Muscle of back (tissue), 13 donors: ENCODE measurements at places on chromosomes 1 and 21.

- DNase-seq: no peak
Observed at GRCh38 chr1:90346757-90347156, 351.8 kb downstream of the ZNF326 start.

- no peak for DNase-seq
Observed at GRCh38 chr21:31408301-31409088, 64.4 kb upstream of the TIAM1 start.

DNA sequence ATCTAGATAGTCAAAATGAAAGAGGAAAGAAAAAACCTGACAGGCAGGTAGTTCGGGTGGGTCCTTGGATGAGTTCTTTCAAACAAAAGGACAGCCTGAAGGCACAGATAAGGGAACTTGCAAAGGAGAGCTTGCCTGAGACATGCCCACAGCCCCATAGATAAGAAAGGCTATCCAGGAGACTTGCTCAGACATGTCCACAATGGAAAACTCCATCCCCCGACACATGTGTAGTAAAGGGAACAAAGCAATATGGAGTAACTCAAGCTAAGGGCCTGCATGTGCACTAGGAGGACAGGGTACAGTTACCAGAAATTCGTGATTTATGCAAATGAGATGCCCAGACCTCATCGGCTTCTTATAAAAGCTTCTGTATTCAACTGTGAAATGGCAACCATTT, 281.5 kb downstream of the NEGR1 start:
- DNase-seq: no peak

- no peak for DNase-seq
Observed at GRCh38 chr1:234598974-234599616, 10.9 kb downstream of the IRF2BP2 start.

- peak; percentile 84 for DNase-seq
Observed at GRCh38 chr1:26275580-26276431, 4.1 kb upstream of the SH3BGRL3 start.

DNA sequence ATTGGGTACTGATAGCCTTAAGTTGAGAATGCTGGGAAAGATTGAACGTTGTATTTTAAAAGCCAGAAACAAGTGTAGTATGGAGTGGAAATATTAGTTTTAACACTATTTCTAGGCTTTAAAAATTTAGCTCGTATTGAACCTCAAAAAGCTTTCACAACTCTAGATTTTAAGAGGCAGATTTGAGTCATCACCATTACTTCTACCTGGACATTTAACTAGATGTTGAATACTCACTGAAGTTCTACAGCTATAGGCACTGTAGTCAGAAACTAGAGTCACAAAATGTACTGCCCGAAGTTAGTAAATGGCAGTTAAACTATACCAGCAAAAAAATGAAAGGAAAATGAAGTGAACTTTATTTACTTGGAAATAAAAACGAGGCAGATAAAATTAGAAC, 96.5 kb downstream of the NEK7 start:
- DNase-seq: no peak

DNA sequence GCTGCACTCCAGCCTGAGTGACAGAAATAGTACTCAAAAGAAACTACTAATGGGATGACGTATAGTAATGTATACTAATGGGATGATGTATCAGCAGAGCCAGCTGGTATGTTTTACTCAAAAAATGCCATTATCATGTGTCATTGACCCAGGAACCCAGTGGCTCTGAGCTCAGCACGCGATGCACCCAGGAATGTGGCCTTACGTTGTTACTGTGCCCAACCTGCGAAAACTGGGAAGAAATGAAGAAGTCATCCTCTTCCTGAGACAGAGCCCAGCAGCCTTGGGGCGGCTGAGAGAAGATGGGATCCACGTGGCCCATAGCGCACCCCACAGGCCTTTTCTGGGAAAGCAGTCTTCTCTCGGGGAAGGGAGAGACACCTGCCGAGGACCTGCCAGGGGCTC, 8.8 kb downstream of the UBE2J2 start:
- no peak for DNase-seq

GRCh38 chr1:29586991-29587745, 350.8 kb downstream of the PTPRU start:
- DNase-seq: no peak

- no peak for DNase-seq
Observed at GRCh38 chr21:26115305-26115704, 55.3 kb downstream of the APP start.

DNA sequence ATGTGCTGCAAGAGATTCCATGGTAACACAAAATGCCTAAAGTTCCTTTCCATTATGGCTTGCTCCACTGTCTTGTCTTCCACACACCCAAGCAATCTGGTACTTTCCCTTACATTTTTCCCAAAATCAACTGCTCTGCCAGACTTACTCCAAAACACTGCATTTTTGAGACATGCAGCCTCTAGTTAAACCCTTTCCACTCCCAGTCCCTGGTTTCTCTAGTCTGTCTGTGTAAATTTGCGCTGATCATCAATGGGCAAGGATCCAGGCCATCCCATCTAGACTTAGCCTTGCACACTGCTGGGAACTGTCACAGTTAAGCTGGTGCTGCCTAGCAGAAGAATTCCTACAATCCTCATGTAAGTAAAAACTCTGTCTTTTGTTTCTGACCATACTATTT, 47.8 kb downstream of the DAB1 start:
- peak; percentile 12 for DNase-seq

DNA sequence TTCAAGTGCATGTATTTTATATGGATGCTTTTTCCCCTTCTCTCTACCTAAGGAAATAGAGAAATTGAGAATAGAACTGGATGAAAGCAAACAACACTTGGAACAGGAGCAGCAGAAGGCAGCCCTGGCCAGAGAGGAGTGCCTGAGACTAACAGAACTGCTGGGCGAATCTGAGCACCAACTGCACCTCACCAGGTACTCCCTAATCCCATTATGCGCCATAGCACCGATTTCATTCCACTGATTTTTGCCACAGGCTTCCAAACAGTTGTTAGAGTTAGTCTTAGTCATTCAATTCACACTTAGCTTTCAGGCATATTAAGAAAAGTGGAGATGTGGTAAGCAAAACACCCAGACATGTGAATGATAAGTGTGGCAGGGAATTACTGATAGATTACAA, 122.8 kb downstream of the SDCCAG8 start:
- DNase-seq: no peak

GRCh38 chr1:42904434-42904833, 54.2 kb downstream of the SLC2A1 start:
- no peak for DNase-seq

DNA sequence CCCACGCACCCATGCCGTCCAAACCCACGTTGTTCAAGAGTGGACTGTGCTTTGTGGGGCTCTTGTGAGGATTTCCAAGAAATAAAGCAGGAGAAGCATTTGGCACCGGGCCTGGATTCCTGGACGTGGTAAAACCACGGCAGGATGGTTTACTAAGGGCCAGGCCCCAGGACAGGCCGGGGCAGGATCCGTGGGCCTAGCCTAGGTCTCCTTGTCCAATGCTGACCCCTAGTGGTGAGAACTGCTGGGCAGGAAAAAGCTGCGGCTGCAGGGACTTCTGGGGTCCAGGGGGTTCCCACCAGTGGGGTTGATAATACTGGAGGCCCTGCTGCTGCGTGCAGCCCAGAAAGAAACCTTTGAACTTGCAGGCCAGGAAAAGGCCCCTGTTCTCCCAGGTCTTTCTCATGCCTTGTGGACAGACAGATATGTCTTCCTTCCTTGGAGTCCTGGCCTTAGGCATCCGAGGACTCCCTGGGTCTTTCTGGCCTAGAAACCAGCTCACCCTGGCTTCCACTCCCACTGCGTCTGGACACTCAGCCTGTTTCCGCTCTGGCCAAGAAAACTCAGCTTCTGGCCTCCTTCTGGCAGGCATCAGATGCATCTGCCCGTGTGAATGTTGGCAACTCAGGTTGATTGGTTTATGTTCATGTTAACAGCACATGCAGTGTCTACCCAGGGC, 106.9 kb upstream of the TMEM51 start:
- DNase-seq: peak; percentile 72

DNA sequence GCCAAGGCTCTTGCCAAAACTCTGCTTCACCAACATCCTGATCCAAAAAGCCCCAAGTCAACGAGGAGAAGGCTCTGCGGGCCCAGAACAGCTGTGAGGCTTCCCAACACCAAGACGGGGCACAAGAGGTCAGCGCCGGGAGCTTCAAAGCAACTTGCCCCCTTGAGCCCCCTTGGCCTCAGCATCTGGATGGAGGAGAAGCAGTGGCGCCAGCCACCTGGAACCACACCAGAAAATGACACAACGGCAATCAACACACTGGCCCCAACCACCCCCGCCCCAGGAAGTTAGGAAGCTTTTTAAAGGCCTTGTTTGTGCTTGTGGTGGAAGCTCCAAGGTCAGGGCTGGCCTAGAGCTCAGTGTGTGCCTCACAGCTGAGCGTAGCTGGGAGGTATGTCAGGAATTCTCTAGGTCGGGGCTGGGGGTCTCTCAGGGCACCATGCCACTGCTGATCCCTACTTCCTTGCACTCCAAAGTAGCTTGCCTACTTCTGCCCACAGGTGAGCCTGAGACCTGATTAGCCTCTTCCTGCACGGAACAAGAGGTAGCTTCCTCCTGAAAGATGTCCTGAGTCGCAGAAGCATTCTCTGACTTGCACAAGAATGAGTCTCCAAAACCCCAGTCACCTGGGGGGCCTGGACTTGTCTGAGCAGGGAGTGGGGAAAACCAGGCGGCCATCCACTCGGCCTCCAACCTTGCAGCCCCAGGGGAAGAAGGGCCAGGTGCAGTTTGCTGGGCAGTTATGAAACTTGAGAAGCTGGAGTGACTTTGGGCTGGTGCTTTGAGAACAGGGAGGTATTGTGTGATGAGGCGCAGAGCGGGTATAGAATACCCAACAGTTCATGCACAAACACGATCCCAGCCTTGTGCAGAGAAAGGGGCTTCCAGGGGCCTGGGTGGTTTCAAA, 9.7 kb upstream of the SRP9 start:
- DNase-seq: peak; percentile 58

DNA sequence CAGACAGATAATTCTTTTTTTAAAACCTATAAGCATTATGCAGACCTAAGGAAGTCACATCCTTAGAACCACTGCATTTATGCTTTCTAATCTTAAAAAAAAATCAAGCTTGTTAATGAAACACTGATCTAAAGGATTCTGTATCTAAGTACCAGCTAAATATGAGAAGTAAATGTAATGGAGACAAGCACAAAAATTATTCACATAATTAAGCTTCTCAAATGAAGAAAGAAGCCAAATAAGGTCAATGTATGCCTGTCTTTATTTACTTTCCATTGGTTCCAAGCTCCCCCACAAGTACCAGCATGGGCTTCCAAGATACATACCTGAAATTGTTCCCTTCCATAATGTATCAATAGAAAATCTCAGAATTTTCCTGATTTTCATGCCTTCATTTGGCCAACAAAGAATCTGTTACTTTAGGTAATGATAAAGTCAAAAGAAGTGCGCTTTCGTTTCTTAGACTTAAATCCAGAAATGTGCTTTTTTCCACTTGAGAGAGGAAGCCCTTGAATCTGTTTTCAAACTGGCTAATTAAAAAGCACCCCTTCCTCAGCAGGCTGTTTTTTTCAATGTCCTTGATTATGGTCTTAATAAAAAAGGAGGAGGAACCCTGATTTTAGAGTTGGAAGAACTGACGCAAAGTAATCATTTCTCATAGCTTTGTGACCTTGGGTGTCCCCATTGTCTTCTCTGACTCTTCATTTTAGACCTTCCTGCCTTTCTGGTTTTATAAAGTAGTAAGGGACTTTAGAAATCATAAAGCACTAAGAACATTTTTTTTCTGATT, 3.8 kb downstream of the RGS2 start:
- no peak for DNase-seq

DNA sequence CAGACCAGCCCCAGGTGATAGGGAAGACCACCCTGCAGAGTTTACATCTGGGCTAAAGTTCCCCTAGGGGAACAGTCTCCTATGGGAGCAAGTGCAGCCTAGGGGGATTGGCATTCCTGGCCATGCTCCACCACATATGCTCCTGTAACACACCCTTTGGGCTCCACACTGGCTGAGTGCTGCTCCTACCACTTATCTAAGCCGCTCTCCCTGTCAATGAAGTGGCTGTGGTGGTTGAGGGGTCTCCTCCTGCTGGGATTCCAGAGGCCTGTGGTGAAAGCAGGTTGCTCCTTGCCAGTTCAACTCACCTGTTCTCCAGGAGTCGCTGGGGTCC, 51.1 kb downstream of the COL24A1 start:
- no peak for DNase-seq

DNA sequence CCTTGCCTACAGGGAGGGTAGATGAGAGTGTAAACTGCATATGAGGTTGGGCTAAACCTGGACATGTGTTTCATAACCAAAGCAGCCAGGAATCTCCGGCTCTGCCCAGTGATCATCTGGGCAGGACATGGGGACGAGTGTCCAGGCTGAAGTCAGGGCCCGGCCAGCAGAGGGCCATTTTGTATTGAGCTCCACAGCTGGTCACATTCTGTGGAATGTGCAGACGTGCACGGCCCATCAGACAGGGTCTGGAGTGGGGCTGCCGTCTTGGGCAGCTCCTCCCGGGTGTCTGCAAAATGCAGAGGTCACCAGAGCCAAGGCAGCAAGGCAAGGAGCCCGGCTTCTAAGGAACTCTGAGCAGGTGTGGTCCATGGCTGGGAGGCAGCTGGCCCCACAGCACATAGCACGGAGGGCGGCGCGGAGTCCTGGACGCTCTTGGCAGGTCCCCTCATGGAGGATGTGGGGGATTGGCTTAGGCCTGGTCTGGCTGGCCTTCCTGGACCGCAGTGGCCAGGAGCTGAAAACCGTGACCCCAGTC, 6.2 kb downstream of the LRRC3 start:
- DNase-seq: peak; percentile 55

GRCh38 chr1:44485934-44486460, 80.9 kb downstream of the RNF220 start:
- DNase-seq: no peak

DNA sequence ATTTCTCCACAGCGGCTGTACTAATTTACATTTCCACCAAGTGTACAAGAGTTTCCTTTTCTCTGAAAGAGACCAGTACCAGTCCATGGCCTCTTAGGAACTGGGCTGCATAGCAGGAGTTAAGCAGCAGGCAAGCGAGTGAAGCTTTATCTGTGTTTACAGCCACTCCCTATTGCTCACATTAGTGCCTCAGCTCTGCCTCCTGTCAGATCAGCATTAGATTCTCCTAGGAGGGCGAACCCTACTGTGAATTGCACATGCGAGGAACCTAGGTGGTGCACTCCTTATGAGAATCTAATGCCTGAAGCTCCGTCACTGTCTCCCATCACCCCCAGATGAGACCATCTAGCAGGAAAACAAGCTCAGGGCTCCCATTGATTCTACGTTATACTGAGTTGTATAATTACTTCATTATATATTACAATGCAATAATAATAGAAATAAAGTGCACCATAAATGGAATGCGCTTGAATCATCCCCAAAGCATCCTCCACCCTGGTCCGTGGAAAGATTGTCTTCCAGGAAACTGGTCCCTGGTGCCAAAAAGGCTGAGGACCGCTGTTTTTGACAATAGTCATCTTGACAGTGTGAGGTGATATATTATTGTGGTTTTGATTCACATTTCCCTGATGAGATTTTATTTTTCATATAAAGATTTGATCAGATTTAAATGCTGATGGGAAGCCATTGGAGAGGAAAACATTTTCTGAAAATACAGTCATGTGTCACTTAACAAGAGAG, 45.5 kb upstream of the MRPS6 start:
- no peak for DNase-seq
